SK-MEL-5 (cell line): ENCODE measurements at places on chromosomes 7 and 10.

DNA sequence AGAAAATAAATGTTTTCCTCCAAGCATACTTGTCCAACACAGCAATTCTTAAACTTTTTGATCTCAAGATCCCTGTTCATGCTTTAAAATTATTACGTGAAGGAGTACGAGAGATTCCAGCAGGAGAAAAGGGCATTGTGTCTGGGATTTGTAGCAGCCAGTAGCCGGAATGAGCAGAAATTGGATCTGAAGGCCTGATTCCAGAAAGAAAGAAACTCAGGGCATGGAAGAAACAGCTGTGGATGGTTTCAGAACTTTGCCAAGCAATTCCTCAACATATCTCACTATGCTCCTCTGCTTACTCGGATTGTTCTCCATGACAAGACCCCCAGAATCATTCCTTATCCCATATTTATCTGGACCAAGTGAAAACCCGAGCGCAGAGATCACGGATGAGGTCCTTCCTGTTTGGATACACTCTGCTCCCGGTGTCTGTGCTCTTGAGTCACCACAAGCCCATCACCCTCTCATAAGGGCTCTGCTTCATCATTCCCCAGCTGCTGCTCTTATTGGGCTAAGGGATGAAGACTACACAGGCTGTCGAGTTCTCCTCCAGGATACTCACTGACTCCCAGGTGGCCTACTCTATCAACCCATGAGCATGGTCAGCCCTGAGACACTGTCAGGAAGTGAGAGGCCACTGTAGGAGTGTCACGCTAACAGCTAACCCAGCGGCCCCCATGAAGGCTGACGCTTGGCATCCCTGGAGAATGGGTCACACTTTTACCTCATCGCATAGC is 121.0 kb upstream of the LANCL2 start:
- no peak for DNase-seq

DNA sequence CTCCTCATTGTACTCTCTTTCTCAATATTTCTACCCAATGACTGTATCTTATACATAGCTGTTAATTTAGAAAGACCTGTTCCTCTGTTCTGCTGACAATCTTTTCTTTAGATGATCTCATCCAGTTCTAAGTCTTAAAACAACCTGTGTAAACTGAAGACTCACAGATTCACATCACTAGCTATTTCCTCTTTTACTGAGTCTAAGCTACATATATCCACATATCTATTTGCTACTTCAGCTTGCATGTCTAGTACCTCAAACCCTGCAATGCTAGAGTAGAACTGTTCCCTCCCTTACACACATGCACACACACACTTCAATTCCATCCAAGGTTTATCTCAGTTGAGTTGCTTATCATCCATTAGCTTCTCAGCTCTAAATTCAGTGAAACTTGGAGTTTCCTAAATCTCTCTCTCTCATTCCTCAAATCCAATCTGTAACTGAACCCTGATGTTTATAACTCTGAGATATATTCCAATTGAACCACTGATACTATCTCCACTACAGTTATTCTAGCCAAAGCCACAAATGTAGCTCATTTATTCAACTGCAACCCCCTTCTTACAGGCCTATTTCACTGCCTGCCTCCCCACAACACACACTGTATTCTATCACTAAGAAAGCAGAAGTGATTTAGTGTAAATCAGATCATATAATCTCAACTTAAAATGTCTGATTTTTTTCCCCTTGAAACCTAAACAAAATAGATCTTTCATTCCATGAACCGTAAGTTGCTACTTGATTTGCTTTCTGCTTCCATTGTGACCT is 1036.8 kb upstream of the POT1 start:
- no peak for DNase-seq

GRCh38 chr10:76942628-76943416 is 694.8 kb downstream of the KCNMA1 start:
- no peak for DNase-seq

- DNase-seq = no peak
These were observed 116.7 kb downstream of the SLC25A40 start for GRCh38 chr7:87759501-87759900.

DNA sequence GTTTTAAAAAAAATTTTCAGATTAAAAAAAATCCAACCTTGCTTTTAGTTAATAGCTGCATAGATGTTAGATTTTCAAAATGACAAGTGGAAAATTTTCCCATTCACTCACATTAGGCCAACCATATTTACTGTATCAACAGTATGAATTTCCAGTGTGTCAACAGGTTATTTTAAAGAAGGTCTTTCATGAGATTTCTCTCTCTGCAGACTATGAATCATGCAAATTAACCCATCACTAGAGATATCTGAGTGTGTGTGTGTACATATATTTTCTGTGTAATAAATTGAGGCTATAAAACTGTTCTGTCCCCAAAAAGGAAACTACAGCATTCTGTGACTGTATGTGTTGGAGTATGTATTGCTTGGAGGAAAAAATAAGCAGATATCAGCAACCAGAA is 305.6 kb downstream of the ARL4A start:
- DNase-seq = no peak

DNA sequence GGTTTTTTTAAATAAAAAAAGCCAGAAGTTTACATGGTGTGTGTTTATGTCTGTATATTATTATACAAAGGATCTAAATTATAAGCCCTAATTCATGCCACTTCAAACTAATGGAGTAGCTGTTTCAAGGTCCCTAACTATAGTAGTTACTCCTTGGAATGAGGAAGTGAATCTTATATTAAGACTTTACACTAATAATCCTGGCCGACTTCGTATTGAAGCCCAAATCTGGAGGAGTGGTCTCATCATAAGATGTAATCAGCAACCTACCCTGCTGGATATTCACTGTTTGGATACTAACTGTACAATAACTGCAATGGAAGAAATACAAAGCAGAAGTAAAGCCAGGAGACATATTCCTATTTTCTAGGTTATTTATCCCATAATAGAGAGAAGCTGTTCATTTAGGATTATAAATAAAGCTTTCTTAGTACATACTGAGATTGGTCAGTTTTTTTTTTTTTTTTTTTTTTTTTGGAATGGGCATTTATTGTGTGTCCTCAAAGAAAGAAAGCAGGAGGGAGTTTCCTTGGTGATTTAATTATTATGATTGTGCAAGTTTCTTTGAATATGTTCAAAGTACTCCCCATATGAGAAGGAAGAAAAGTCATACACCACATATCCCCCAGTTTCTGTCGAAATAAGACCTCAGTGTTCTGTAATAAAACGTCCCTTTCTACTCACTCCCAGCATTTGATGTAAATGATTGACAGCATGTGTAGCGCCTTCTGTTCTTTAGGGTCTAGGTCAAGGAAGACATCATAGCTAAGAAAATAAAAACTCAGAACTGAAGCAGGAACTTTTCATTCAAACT is 397.8 kb downstream of the EXOC4 start:
- no peak for DNase-seq

DNA sequence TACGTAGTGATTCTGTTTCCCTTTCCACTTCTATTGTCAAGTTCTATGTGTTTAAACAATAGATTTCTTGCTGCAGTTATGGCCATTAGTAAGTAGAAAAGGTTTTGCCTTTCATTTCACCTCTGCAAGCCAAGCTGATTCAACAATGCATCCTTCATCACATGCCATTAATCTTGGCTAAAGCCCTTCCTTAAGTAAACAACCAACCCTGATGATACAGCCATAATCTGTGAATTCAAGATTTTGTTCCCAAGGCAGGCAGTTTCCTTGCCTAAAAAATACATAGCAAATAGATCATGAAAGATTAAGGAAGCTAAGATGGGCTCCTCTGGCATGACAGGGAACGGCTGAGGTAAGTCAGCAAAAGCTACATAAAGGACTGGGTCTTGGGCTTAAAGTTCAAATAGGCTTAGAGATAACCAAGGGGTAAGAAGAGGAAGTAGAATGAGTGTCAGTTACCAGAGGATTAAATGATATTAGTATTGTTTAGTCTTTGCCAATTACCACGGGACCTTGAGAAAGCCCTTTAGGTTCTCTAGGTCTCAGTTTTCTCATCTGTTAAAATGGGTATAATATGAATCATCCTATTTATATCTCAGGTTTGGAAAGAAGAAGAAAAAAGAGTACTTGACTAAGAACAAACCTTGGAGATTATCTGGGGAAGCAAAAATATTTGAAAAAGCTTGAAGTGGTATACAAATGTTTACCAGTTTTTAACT is 35.9 kb upstream of the ANK3 start:
- DNase-seq = no peak

DNA sequence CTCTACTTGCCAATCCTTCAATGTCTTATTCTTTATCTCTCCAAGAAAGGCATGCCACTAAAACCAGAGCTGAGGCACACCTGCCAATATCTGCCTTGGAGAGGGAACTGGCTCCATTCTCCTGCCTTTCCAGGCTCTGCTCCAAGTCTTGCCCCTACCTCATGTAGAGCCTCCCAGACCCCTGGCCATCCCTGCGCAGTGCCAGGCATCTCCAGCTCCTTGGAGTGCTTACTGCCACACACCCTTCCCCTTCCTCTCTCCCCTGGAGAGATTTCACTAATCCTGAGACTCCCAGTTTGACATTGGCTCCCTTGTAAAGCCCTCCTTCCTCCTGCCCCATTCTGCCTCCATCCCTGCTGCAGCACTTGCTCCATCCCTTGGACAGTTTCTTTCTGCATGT is 255.2 kb upstream of the ZMIZ1 start:
- no peak for DNase-seq

DNA sequence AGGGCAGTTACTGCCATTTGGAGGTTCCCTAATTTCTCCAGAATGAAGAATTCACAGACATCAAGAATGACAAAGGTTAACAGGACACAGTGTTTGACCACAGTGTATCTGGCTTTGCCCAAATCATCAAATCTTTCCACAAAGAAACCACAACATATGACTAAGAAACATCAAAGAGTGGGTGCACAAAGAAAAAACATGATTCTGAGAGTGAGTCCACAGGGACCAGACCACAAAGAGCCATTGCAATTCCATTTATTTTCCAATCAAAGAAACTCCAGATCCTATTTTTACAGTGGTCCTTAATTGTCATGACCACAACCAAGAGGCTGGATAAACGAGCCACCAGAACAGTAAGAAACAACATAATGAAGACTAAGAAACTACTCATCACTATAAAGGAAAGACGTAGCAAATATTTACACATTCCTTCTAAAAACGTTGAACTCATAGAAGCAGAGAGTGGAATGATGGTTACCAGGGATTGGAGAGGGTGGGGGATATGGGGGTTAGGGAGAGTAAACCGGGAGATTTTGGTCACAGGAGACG is 286.5 kb downstream of the DOCK4 start:
- DNase-seq = peak; percentile 55

GRCh38 chr7:95865716-95866371 is 93.5 kb downstream of the DYNC1I1 start:
- DNase-seq = peak; percentile 88

DNA sequence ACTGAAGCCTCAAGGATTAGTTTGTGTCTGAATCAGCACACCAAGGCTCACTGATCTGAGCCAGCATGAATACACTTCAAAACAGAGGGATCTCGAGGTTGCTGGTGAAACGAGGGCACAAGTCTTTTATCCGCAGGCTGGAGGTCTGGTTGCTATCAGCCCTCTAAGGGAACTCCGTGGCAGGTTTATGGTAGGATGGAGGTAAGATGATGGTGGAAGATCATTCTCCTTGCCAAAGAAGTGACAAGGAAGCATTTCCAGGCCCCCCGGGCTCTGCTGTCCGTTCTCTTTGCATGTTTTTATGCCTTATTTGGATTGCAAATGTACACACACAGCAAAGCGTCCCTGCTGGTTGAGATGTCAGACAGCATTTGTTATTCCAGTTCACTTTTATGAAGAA is 268.3 kb downstream of the ARHGAP12 start:
- no peak for DNase-seq
